ENCODE measurements at places on chromosomes 3 and 15.

GRCh38 chr3:131031660-131032059 lies 5.0 kb downstream of the NEK11 start:
- no peaks in the 10 kb centered on the region for H3K4me1 ChIP-seq
- H3K27ac ChIP-seq = no peak overlapping the region
- no peak overlapping the region for H3K4me3 ChIP-seq
- peaks cover 2% of the 10 kb centered on the region for H3K36me3 ChIP-seq
- H3K27me3 ChIP-seq = no peaks in the 10 kb centered on the region

DNA sequence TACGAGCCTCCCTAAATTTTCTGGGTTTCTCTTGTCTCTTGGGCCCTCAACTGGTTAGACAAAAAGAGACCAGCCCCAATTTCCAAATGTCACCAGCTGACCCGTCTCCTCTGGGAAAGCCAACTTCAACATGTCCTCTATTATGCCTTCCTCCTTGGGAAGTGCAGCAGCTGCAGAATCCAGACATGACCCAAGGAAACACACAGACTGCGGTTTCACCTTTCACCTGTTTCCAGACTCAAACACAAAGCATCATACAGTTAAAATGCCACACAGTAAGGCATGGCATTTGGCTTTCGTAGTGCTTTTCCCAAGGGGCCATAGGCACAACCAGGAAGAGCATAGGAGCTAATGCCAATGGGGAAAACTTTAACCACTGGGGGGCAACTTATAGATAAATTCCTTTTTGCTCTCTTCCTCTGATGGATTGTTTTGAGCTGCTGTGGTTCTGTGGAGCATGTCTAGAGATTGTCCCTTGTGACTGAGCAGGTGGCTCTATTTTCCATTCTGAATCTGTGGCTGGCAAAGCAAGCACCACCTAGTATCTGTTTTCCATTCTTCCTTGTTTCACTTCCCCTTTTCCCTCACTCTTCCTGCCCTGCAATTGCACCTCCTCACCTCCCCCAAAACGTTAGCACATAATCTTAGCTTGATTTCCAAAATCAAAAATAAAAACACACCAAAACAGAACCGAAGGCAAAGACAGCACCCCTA lies 49.3 kb downstream of the HHLA2 start:
- no peaks in the 10 kb centered on the region for H3K27me3 ChIP-seq
- H3K4me3 ChIP-seq = no peak overlapping the region
- no peak for DNase-seq
- no peaks in the 10 kb centered on the region for H3K4me1 ChIP-seq
- no peak overlapping the region for H3K27ac ChIP-seq

GRCh38 chr3:54527521-54527920 lies 400.3 kb downstream of the LRTM1 start:
- H3K36me3 ChIP-seq = no peaks in the 10 kb centered on the region
- no peaks in the 10 kb centered on the region for H3K27me3 ChIP-seq
- no peak overlapping the region for H3K27ac ChIP-seq
- no peak overlapping the region for H3K4me3 ChIP-seq

DNA sequence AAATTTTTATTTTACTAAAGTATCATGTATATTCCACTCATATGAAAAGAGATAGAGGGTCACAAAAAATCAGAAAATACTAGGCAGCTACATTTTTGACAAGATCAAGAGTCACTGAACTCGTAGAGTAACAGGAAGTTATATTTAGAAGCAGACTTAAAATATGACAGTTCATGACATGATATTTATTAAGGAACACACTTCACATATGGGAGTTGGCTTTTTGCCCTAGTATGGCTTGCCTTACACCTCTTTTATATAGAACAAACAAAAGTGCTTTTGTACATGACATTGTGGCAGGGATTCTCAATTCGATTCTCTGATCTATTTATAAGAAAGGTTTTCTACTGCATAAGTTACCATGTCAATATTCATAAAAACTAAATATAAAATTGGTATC lies 80.1 kb upstream of the GBE1 start:
- no peaks in the 10 kb centered on the region for H3K36me3 ChIP-seq
- no peaks in the 10 kb centered on the region for H3K4me1 ChIP-seq
- H3K4me3 ChIP-seq = no peak overlapping the region
- H3K27me3 ChIP-seq = no peaks in the 10 kb centered on the region
- DNase-seq = no peak

- H3K4me3 ChIP-seq = no peak overlapping the region
- H3K4me1 ChIP-seq = no peaks in the 10 kb centered on the region
- H3K36me3 ChIP-seq = peaks cover 5% of the 10 kb centered on the region
These were observed 76.5 kb downstream of the ACAP2 start for GRCh38 chr3:195366200-195366925.

DNA sequence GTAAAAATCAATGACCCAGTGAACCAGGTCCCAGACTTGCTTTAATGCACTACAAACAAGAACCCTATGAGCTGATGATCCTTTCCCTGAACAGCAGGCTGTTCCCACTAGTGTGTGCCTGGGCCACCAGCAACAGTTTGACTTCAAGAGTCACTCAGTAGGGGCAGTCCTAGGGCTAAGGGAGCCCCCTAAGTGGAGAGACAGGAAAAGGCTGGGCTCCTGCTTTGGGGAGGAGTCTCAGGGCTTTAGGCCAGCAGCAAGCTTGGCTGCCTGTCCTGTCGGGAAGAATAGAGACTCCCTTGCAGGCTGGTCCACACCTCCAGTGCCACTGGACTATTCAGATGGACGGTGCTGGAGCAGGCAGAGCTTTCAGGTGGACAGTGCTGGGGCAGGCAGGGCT lies 29.4 kb upstream of the ADCY5 start:
- no peak for DNase-seq
- H3K27me3 ChIP-seq = no peaks in the 10 kb centered on the region
- H3K4me3 ChIP-seq = no peak overlapping the region
- no peak overlapping the region for H3K27ac ChIP-seq
- H3K36me3 ChIP-seq = no peaks in the 10 kb centered on the region

GRCh38 chr15:89672221-89673164 lies 6.7 kb downstream of the PLIN1 start:
- H3K4me1 ChIP-seq = peaks cover 9% of the 10 kb centered on the region
- H3K36me3 ChIP-seq = no peaks in the 10 kb centered on the region
- H3K27ac ChIP-seq = no peak overlapping the region

DNA sequence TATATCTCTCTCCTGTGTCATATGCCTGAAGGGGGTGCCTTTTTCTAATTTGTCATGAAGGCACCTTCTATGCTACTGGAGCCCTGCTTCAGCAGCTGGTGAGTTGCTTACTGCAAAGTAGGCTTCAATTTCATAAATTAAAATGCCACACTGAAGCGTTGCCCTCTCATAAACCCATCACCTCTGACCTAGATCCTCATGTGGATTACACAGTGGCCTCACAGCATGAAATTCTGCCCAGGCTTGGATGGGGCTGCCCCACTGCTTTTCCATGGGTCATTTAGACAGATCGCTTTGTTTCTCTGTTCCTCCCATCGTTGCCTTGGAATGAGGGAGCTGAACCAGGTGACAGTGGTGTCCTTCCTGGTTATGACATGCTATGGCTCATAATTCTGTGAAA lies 131.2 kb downstream of the RPL22L1 start:
- H3K4me1 ChIP-seq = no peaks in the 10 kb centered on the region
- no peaks in the 10 kb centered on the region for H3K27me3 ChIP-seq
- no peak overlapping the region for H3K4me3 ChIP-seq
- H3K27ac ChIP-seq = no peak overlapping the region
